ENCODE measurements at places on chromosomes 6 and 20.

- DNase-seq = no peak
Measured at GRCh38 chr20:1894951-1895673, at the start of gene SIRPA. Gene SIRPA, plus strand, starts transcription at chr20:1895407. Its CDS starts 41 bp downstream, at chr20:1895448.

DNA sequence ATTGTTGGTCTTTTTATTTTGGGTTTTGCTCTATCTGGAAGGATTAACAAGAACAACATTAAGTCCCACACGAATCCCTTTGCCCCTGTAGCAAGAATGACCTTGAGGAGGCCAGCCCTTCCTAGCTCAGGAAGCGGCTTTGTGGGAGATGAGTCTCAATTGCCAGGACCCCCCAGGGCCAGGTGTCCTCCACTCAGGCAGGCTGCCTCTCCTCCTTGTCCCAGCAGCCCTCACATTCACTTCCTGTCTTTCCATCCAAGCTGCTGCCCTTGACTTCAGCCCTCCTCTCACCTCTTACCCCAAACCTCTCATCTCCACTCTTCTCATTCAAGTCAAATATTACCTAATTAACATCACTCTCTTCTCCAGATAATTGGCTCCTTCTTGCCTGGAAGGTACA, 22.6 kb upstream of the SYNDIG1 start:
- no peak for DNase-seq

GRCh38 chr20:57060407-57061050, 205.9 kb downstream of the BMP7 start:
- DNase-seq = no peak

GRCh38 chr20:51800872-51801121, 1.5 kb downstream of the SALL4 start:
- DNase-seq = no peak

DNA sequence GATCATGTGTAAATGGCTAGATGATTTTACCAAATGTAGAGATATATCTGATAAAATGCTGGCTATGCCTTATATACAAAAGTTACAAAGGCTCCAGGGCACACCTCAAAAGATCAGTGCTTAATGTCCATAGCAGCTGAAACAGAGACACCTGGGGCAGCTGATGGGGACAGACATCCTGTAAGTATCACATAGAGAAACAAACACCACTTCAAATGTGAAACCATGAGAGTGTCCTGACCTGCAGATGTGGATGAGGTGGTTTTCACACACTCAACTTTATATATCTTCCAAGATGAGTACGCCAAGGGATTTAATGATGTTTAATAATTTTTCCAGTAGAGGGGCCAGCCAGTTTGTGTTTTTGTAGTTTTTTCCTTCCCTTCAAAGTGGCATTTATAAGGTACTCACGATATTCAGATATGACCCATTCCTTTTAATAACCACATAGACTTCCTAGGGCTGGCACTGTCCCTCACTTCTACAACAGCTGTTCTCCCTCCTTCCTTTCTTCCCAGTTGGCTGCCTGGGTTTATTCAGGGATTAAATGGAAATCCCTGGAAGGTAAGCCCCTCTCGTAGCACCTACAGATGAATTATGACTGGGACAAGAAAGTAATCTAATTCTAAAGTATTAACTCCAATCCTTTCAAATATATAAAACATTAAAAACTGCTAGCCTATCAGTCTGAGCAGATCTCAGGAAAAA, 50.3 kb upstream of the MCM9 start:
- no peak for DNase-seq

GRCh38 chr20:36563374-36563773, 10.0 kb upstream of the TGIF2 start:
- no peak for DNase-seq
